ENCODE measurements at places on chromosomes 7 and 10.

GRCh38 chr10:69943292-69943820, 109.3 kb upstream of the MACROH2A2 start:
- no peak for DNase-seq

DNA sequence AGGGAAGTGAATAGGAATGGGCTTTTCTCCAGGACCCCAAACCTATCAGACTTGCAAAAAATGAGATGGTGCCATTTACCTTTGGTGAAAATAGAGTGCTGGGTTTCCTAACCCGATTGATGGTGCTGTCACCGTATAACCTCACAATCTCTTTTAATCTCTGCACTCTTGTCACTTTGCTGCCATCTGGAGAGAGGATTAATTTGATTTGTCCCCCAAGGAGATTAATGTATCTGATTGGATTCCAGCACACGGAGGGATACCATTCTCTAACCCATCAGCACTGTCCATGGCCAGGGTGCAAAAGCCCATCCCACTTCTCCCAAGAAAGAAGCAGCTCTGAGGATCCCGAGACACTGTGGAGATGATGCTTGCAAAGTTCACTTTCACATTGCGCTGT, 86.3 kb upstream of the NFE2L3 start:
- DNase-seq: no peak

GRCh38 chr10:121831237-121831636, 96.6 kb downstream of the ATE1 start:
- DNase-seq: no peak

- peak; percentile 6 for DNase-seq
Observed at GRCh38 chr10:119543814-119544642, 1.5 kb upstream of the RGS10 start.

GRCh38 chr10:56646329-56647111, 285.5 kb upstream of the ZWINT start:
- DNase-seq: no peak

DNA sequence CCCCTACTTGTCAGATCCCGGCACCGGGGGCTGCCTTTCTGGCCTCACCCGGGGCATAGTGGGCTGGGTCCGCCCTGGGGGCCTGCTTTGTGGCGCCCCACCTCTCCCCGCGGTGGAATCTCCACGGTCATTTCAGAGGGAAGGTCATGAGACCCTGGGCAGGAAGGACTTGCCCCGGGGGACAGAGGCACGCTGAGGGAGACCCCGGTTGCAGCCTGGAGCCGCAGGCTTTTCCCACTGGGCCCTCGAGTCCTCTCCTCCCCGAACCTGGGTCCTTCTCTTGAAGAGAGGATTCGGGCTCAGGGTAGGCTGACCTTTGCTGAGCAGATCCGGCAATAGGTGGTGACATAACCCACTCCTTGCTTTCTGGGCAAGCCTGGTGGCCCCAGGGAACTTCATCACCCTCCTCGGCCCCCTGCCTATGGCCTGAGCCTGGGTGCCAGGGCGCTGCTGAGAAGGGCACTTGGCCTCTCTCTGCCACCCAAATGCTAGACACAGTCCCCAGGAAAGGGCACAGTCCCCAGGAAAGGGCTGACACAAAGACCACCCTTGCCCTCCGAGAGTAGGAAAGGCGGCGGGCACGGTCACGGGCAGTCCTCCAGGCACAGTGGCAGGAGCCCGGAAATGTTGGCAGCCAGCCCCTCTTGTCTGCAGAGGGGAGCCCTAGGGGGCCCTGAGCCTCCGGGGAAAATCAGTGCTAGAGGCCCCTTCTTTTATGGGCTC, 36.2 kb downstream of the FKBP6 start:
- no peak for DNase-seq
